ENCODE measurements at places on chromosomes 5 and 9. TPM values are rescaled to one million over a fixed set of nuclear protein-coding genes. Genes with fewer than 3 reads are reported as not detected.

DNA sequence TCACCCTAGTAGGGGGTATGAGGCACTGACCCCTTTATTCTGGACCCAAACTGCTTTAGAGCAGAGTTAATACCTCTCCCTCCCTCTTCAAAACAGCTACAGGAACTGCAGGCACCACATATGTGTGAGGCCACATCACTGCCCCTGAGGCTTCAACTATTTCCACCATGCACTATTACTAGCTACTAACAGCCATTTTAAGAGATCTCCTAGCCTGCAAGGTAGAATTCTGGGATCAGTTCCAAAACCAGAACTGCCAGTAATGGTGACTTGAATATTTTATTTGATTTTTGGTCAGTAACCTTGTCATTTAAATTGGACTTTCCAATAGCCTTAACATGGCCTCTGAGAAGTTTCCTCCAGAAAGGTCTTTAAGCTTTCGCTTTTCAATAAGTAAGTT is 55.3 kb upstream of the FSD1L start:
- DNase-seq, result no peak
- H3K36me3 ChIP-seq, result no peaks in the 10 kb centered on the region
- no peak overlapping the region for H3K27ac ChIP-seq
- no peak overlapping the region for H3K4me3 ChIP-seq

- no peaks in the 10 kb centered on the region for H3K4me1 ChIP-seq
- no peak overlapping the region for H3K27ac ChIP-seq
- DNase-seq, result no peak
- no peaks in the 10 kb centered on the region for H3K27me3 ChIP-seq
These were observed 82.5 kb downstream of the ESM1 start for GRCh38 chr5:54902791-54903473.

- DNase-seq, result no peak
- H3K36me3 ChIP-seq, result no peaks in the 10 kb centered on the region
- H3K27ac ChIP-seq, result no peak overlapping the region
- H3K27me3 ChIP-seq, result peaks cover 16% of the 10 kb centered on the region
These were observed 3.6 kb upstream of the FUT7 start for GRCh38 chr9:137035507-137035834.

GRCh38 chr5:83744821-83745220 is 24.2 kb upstream of the HAPLN1 start:
- H3K27ac ChIP-seq, result no peak overlapping the region
- no peaks in the 10 kb centered on the region for H3K4me1 ChIP-seq
- no peak overlapping the region for H3K4me3 ChIP-seq
- DNase-seq, result no peak
- no peaks in the 10 kb centered on the region for H3K36me3 ChIP-seq
- H3K27me3 ChIP-seq, result no peaks in the 10 kb centered on the region

- no peaks in the 10 kb centered on the region for H3K36me3 ChIP-seq
- H3K27ac ChIP-seq, result no peak overlapping the region
- H3K27me3 ChIP-seq, result no peaks in the 10 kb centered on the region
These were observed 14.2 kb upstream of the NCS1 start for GRCh38 chr9:130158001-130158400.

- H3K4me1 ChIP-seq, result no peaks in the 10 kb centered on the region
- no peak overlapping the region for H3K4me3 ChIP-seq
- no peak for DNase-seq
- H3K27ac ChIP-seq, result no peak overlapping the region
- no peaks in the 10 kb centered on the region for H3K27me3 ChIP-seq
- no peaks in the 10 kb centered on the region for H3K36me3 ChIP-seq
These were observed 332.3 kb upstream of the ADAMTSL1 start for GRCh38 chr9:18141681-18142080.

- no peak for DNase-seq
- H3K36me3 ChIP-seq, result no peaks in the 10 kb centered on the region
- H3K27ac ChIP-seq, result no peak overlapping the region
- peaks cover 6% of the 10 kb centered on the region for H3K27me3 ChIP-seq
- H3K4me3 ChIP-seq, result no peak overlapping the region
These were observed 22.8 kb upstream of the CERCAM start for GRCh38 chr9:128397831-128398230.

DNA sequence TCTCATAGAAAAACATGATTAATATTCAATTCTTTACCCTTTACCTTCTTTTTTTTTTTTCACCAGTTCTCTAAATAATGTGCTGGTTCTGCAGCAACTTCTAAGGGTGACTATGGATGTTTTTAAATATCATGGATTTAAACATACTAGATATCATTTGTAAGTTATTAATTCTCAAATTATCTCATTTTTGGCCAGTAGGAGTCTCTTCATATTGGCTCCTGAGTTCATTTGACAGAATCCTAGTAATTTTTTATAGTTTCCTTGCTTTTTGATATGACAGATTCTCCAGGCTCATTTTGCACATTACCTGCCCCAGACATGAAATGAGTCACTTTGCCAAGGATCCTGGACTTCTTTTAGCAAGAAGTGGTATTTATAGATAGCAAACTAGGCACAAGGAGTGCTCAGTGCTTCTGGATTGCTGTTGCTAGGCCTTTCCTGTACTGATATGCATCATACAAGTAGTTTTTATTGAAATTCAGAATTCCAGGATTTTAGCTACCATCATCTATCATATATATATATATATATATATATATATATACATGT is 201.3 kb upstream of the IL12B start:
- peaks cover 15% of the 10 kb centered on the region for H3K4me1 ChIP-seq
- no peak overlapping the region for H3K4me3 ChIP-seq
- no peaks in the 10 kb centered on the region for H3K36me3 ChIP-seq

DNA sequence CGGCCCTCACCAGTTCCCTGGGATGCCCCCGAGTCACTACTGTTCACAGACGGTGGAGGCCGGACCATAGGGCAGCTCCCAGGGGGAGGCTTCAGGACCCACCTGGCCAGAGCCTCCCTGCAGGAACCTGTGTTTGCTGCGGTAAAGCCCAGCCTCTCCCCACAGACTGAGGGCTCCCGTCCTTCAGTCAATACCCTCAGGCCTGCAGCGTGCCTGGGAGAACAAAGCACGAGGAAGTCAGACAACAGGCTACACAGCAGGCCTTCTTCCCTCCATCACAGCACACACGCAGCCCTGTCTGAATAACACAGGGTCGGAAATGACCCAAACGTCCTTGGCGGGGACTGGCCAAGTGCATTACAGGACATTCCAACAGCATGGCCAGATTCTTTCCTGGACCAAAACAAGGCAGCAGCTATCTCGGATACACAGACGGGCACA is 34.4 kb downstream of the COL23A1 start:
- no peaks in the 10 kb centered on the region for H3K4me1 ChIP-seq
- no peak overlapping the region for H3K27ac ChIP-seq
- H3K36me3 ChIP-seq, result no peaks in the 10 kb centered on the region
- no peaks in the 10 kb centered on the region for H3K27me3 ChIP-seq
- H3K4me3 ChIP-seq, result no peak overlapping the region

DNA sequence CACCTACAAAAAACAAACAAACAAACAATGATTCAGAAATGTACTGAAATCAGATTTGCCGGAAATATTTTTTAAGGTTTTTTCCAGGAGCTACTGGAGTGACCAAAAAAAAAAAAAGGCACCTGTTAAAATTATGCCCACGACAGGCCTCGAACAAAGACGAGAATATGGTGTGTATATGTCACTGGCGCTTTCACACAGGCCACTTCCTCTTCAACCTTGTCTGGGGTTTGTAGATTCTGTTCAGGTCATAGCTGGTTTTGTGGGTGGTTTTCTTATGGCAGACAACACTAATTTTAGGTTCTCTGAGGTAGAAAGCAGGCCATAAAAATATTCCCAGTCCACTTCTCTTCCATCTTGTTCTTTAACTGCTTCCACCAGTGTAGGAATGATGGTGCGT is 7.0 kb downstream of the NDUFB6 start:
- H3K4me3 ChIP-seq, result no peak overlapping the region
- H3K4me1 ChIP-seq, result no peaks in the 10 kb centered on the region
- H3K27me3 ChIP-seq, result no peaks in the 10 kb centered on the region
- no peak overlapping the region for H3K27ac ChIP-seq

- no peak overlapping the region for H3K4me3 ChIP-seq
- H3K27ac ChIP-seq, result no peak overlapping the region
- no peak for DNase-seq
- H3K36me3 ChIP-seq, result no peaks in the 10 kb centered on the region
These were observed 64.4 kb downstream of the FAM114A2 start for GRCh38 chr5:153974131-153974812.

DNA sequence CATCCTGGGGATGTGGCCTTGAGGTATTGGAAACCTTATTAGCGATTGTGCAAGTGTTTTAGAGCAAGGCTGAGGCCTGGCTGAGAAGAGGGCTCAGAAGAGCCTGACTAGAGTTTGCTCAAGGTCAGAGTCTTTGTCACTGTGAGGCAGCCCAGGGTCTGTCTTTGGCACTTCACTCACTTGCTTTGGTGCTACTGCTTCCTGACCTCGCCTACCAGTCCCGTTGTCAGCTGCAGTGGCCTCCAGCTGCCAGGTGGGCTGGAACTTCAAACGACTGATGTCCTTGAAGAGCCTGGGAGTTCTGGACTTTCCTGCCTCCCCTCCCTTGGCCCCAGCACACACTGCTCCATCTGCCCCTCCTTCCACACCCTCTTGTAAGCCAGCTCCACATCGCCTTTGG is 228.0 kb downstream of the SNX18 start:
- H3K27ac ChIP-seq, result peak overlapping the region; percentile 92
- H3K4me1 ChIP-seq, result peaks cover 43% of the 10 kb centered on the region
- no peaks in the 10 kb centered on the region for H3K27me3 ChIP-seq
- DNase-seq, result no peak

GRCh38 chr9:129958796-129959195 is 84.2 kb downstream of the FNBP1 start:
- H3K4me1 ChIP-seq, result peaks cover 21% of the 10 kb centered on the region
- DNase-seq, result no peak
- no peak overlapping the region for H3K4me3 ChIP-seq
- H3K27me3 ChIP-seq, result no peaks in the 10 kb centered on the region

GRCh38 chr9:8857926-8858595 is 1058.5 kb upstream of the DMAC1 start:
- H3K4me3 ChIP-seq, result no peak overlapping the region
- no peaks in the 10 kb centered on the region for H3K27me3 ChIP-seq
- H3K4me1 ChIP-seq, result no peaks in the 10 kb centered on the region
- no peaks in the 10 kb centered on the region for H3K36me3 ChIP-seq

DDX4 gene
- not detected for total RNA-seq

HRCT1 gene
- total RNA-seq, result 0.63 TPM

ALDH7A1 gene
- 32.9 TPM for total RNA-seq

STPG3 gene
- total RNA-seq, result not detected

BTNL3 gene
- total RNA-seq, result not detected

SLC25A46 gene
- 93.7 TPM for total RNA-seq

PCDHGA10 gene
- 1.2 TPM for total RNA-seq

PDE8B gene
- total RNA-seq, result not detected

ACOT12 gene
- total RNA-seq, result not detected

ORM2 gene
- not detected for total RNA-seq

GDA gene
- 0.39 TPM for total RNA-seq
